ENCODE measurements at places on chromosomes 5 and 9. TPM values are rescaled to one million over a fixed set of nuclear protein-coding genes. Genes with fewer than 3 reads are reported as not detected.

Gene AFAP1L1
- not detected for total RNA-seq

Gene NUTM2G
- not detected for total RNA-seq

Gene SPINK5
- not detected for total RNA-seq

Gene KLF4
- total RNA-seq, result 0.18 TPM

Gene DUSP1
- total RNA-seq, result 6.2 TPM

Gene DIAPH1
- total RNA-seq, result 299 TPM

Gene ABO
- total RNA-seq, result 2.0 TPM

Gene IL9
- total RNA-seq, result not detected

Gene SPAG8
- total RNA-seq, result 1.4 TPM

Gene MORN5
- not detected for total RNA-seq

Gene ACTBL2
- not detected for total RNA-seq

Gene KIF24
- 7.8 TPM for total RNA-seq

Gene ZNF879
- total RNA-seq, result 3.2 TPM

Gene FAM153A
- 14.2 TPM for total RNA-seq

Gene SPATA31A1
- not detected for total RNA-seq

Gene IFNW1
- not detected for total RNA-seq

Gene TTF1
- 32.2 TPM for total RNA-seq

Gene FUBP3
- 40.8 TPM for total RNA-seq

Gene SH2D3C
- 58.4 TPM for total RNA-seq

Gene PCDHB3
- total RNA-seq, result not detected

Gene RAB14
- 64.9 TPM for total RNA-seq

Gene SPATA31E1
- total RNA-seq, result not detected

Gene CDH9
- total RNA-seq, result not detected

Gene AGXT2
- total RNA-seq, result not detected

Gene SLC6A3
- 0.41 TPM for total RNA-seq

Gene SLCO6A1
- total RNA-seq, result not detected

Gene PHF24
- not detected for total RNA-seq

Gene STPG3
- total RNA-seq, result not detected

Gene GARIN3
- not detected for total RNA-seq

Gene CBY3
- 0.32 TPM for total RNA-seq

Gene SPATA9
- not detected for total RNA-seq

Gene MLANA
- not detected for total RNA-seq

Gene TMEM252
- not detected for total RNA-seq

Gene INSL4
- total RNA-seq, result not detected

Gene HSPB3
- total RNA-seq, result not detected

Gene ZNF354C
- 3.7 TPM for total RNA-seq

Gene LCNL1
- 0.16 TPM for total RNA-seq

Gene TMEM171
- total RNA-seq, result not detected

Gene FBXW11
- total RNA-seq, result 33.6 TPM

Gene UBE2QL1
- not detected for total RNA-seq

Gene EQTN
- not detected for total RNA-seq

Gene QRFP
- total RNA-seq, result not detected

Gene OR1J2
- not detected for total RNA-seq

Measured in T-helper 2 cell treated with Interferon-gamma antibody and Interleukin-4, amounts not matched to agents 100 ng/mL and 5 ng/mL, for 36 hours (primary cell).